ENCODE measurements at places on chromosomes 1 and 21.
A peak's percentile ranks its signal among the peaks of the same experiment; 100 is the strongest.

DNA sequence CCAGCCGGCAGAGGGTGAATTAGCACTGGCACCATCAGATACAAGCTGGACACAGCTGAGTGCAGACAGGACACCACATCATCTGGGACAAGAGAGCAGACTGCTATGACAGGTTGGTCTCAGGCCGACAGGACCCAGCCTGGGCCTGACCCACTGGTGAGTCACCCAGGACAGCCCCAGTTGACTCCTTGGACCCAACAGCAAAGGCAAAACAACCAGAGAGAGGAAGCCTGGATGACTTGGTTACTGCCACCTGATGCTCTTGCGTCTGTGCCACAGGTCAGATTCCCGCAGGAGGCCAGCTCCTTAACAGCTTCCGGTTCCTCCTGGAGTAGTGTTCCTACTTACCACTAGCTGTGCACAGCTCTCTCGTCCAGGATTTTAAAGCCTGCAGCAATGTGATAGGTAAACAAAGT lies 18.5 kb downstream of the CCN1 start:
- no peak for DNase-seq

- no peak for DNase-seq
Measured at GRCh38 chr1:39046613-39047210, 20.6 kb downstream of the NDUFS5 start.

DNA sequence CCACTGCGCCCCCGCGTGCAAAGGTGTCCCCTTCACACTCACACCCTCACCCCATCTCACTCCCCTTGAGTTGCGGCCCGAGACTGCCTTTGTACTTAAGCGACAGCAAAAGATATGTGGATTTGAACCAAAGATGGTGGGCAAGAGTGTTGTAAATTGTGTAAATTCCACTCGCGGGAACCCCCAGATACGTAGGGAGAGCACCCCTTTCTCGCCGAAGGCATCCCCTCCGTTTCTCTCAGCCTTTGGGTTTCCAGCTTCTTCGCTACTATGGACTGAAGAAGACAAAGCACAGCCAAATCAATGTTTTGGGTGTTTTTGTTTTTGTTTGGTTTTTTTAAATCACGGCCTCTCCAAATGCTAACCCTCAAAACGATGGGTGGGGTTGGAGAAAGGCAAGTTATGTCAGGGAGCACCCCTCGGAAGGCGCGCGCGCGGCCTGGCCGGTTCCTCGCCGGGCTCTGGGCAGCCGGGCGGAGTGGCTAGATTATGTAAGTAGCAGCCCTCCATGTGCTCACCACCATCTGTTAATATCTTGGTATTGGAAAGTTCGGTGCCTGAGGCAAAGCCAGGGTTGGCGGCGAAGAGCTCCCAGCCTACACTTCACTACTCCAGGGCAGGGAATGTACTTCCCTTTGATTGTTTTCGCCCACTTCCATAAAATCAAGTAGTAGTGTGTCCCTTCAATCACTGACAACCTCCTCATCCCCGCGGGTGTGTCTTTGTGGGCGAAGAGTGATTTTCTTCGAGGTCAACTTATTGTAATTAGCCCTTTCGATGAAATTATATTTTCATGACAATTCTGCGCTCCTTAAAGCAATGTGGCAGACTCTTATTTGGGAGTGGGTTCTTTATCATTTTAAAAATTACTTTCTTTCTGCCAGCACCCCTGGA lies 4.0 kb upstream of the PROX1 start:
- no peak for DNase-seq

DNA sequence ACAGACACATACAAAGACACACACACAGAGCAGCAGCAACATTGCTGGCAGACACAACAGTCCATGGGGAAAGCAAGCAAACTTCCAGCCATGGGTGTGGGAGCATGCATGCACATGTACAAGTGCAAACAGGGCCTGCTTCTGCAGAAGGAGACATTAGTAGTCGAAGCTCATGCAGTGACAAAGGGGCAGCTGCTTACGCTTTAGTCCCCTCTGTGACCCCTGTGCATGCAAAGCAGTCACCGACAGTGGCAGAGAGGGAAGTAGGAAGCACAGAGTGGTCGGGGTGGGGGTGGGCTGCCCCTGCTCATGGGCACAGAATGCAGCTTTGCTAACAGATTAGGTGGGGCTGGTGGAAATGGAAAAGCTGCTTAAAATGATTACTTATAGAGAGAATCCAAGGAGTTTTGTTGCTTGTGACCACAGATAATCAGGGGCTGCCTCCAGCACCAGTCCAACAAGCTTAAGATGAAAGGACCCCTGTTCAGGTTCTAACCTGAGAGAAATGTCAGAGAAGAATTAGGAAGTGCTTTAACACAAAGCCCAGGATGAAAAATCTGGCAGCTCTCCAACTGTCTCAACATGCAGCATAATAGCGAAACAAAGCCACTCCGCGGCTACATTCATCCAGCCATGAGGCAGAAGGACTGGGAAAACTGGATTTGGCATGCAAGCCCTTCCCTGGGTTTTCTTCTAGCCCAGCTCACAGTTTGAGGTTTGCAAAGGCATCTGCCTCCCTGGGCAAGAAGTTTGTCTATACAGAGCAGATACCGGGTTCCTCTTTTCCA lies 378.9 kb downstream of the KCNH1 start:
- DNase-seq: no peak

GRCh38 chr1:76666499-76666898 lies 200.8 kb upstream of the ST6GALNAC5 start:
- no peak for DNase-seq

DNA sequence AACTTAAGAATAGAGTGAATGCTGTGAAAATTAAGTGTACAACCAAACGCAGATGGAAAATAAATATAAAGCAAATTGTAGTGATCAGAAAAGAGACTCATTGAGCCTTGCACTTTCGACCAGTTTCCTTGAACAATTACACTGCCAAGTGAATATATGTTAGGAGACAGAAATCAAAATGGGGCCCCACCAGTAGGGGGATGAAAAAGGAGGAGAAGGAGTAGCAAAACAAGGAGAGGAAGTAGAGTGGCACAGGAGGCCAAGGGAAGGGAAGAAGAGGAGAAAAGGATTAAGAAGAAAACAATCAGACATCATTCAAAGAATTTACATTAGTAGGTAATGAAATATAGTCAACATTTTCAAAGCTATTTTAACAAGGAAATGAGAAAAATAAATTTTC lies 1770.6 kb downstream of the PLA2G4A start:
- DNase-seq: no peak

- peak; percentile 51 for DNase-seq
Measured at GRCh38 chr1:6108937-6109614, 63.4 kb downstream of the KCNAB2 start.

DNA sequence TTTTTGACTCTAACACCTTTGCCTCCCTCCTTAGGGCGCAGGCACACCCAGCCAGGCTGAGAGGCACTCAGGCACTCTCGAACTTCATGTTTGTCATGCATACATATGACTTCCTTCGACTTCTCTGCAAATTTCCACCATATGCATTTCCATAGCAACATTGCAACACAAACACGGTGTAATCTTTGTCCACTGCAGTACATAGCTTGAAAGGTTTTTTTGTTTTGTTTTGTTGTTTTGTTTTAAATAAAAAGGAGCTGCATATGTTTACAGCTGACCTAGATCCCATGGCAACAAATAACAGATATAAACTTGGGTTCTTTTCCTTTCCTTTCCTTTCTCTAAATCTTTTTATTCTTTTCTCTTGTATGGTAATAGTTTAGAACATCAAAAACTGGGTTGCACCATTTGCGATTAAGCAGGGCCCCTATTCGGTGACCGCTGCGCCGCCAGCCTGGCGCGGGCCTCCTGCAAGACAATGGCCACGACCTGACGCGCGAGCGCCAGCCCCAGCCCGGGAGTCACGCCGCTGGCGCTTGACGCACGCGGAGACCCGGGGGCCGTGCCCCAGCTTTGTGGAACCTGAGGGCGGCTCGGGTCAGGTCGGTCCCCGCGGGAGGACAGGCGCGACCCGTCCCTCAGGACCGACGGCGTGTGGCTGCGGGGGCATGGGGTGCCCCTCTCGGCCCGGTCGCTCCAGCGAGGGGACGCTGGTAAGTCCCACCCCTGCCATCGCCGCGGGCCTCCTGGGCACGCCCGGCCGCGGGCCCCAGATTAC lies 35.2 kb downstream of the CCN1 start:
- DNase-seq: no peak

- DNase-seq: no peak
Measured at GRCh38 chr1:84693005-84693404, 2.7 kb upstream of the SSX2IP start.

DNA sequence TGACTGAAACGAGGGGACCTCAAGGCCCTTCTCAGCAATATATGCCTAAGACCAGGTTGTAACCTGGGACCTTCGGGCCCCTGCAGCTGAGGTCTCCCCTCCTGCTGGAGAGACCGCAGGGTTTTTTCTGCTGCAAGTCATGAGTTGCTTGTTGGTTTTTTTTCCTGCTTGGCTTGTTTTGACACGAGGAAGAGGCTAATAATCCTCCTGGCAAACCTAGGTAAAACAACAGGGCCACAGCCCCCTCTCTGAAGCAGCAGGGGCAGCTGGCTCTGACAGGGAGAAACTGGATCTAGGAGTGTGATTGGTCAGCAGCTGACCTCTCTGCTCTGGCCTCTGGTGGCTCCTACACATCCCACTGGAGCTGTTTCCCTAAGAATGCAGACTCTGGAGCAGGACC lies 69.0 kb downstream of the CD34 start:
- DNase-seq: no peak

DNA sequence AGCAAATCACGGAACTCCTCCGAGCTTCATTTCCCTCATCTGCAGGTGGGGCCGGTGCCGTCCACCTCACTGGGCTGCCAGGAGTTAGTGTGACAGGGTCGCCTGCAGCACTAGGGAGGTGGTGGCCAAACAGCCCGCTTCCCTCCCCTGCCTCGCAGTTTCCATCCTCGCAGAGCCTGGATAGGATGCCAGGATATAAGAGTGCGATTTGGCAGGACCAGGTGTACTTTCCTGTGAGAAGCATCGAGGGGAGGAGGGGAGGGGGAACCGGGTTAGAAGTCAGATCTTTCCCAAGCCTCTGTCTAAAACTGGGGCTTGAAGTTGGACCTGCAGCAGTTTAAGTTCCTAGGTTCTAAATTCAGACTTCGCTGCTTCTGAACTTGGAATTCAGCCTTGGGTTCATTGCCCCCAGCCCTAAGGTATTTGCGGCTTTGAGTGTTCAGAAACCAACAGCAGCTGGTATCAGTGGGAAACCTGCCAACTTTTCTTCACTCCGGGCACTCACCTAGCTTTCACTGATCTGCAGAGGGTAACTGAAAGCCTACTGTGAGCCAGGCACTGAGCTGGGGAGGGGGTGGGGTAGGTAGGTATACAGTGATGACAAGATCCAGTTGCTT lies 1.7 kb upstream of the JUN start:
- DNase-seq: no peak

DNA sequence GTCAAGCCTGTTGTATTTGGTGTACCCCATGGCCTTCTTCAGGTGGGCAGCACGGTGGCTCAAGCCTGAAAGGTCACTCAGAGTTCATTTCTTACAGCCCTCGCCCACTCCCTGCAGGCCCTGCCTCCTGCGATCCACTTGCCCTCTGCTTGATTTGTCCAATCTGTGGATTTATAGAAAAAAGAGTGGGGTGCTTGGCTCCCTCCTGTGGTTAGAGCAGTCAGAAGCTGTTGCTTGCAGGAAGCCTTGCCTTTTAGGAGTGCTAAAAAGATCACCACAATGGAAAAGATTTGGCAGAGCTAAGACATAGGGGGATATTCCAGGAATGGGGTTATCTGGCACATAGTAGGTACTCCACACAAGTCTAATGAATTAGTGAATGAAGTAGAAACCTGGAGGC lies 108.0 kb upstream of the TRABD2B start:
- DNase-seq: no peak

Data from stimulated activated CD4-positive, alpha-beta T cell treated with anti-CD3 and anti-CD28 coated beads, TNF-alpha, amount 100 ng/mL, for 24 hours (primary cell).